ENCODE measurements at places on chromosomes 1 and 21. TPM values are rescaled to one million over a fixed set of nuclear protein-coding genes. Genes with fewer than 3 reads are reported as not detected.

The POU3F1 gene
- not detected for polyA plus RNA-seq

The PRAMEF14 gene
- polyA plus RNA-seq: not detected

The ARHGAP30 gene
- 138 TPM for polyA plus RNA-seq

The ESRRG gene
- 0.43 TPM for polyA plus RNA-seq

The LAD1 gene
- not detected for polyA plus RNA-seq

The NUCKS1 gene
- polyA plus RNA-seq: 14.6 TPM

The BSND gene
- not detected for polyA plus RNA-seq

The CRYBG2 gene
- 3.1 TPM for polyA plus RNA-seq

The DCST1 gene
- polyA plus RNA-seq: not detected

The TLR5 gene
- polyA plus RNA-seq: 1.1 TPM

The WDR64 gene
- polyA plus RNA-seq: 0.90 TPM

The MSH4 gene
- 0.10 TPM for polyA plus RNA-seq

The CDC42BPA gene
- not detected for polyA plus RNA-seq

The C1orf141 gene
- polyA plus RNA-seq: not detected

The S100A9 gene
- 44.6 TPM for polyA plus RNA-seq

The OR10Z1 gene
- not detected for polyA plus RNA-seq

The LCE2C gene
- polyA plus RNA-seq: not detected

The TEX38 gene
- not detected for polyA plus RNA-seq

The PCP4 gene
- not detected for polyA plus RNA-seq

The PTPRC gene
- 744 TPM for polyA plus RNA-seq

The GREM2 gene
- not detected for polyA plus RNA-seq

The CAPN9 gene
- not detected for polyA plus RNA-seq

The KRTAP12-2 gene
- polyA plus RNA-seq: not detected

The CCDC181 gene
- not detected for polyA plus RNA-seq

The METTL18 gene
- polyA plus RNA-seq: 29.2 TPM

The ISG15 gene
- 191 TPM for polyA plus RNA-seq

The CFHR3 gene
- polyA plus RNA-seq: not detected

The OR2T4 gene
- polyA plus RNA-seq: not detected

The TNFRSF4 gene
- polyA plus RNA-seq: not detected

The TMEM79 gene
- 9.3 TPM for polyA plus RNA-seq

The HMGB4 gene
- not detected for polyA plus RNA-seq

The DISP3 gene
- polyA plus RNA-seq: not detected

The ITGB3BP gene
- polyA plus RNA-seq: 30.3 TPM

The FCRL5 gene
- 26.5 TPM for polyA plus RNA-seq

The PLEKHG5 gene
- not detected for polyA plus RNA-seq

The PAX7 gene
- polyA plus RNA-seq: not detected

The SLAMF9 gene
- polyA plus RNA-seq: not detected

Data from IgD-negative memory B cell (primary cell).